ENCODE measurements at places on chromosomes 4 and X.

GRCh38 chr4:2305766-2306501 is 44.0 kb upstream of the MXD4 start:
- no peak for DNase-seq

GRCh38 chr4:2413821-2414610 is 4.4 kb downstream of the ZFYVE28 start:
- no peak for DNase-seq

GRCh38 chrX:14347523-14347922 is 181.8 kb upstream of the GLRA2 start:
- DNase-seq, result no peak

GRCh38 chrX:7399373-7399772 is 251.4 kb upstream of the PUDP start:
- DNase-seq, result no peak

DNA sequence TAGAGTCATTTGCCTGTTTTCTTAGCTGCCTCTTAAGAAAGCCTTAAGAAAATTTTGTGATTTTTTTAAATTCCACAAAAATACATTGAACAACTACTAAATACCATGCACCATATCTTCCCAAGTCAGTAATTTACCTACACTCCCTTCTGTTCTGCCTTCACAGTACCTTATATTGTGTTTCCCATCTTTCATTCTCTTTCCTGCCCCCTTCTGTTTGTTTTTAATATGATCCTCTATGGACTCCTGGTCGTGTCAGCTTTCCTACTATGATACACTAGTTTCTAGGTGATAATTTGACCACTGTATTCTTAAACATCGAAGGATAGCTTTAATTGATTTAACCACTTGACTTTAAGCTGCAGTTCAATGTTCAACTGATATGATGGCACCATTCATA is 297.7 kb upstream of the HAND2 start:
- DNase-seq, result no peak

- DNase-seq, result no peak
These were observed 4.3 kb upstream of the FGG start for GRCh38 chr4:154616731-154617130.

DNA sequence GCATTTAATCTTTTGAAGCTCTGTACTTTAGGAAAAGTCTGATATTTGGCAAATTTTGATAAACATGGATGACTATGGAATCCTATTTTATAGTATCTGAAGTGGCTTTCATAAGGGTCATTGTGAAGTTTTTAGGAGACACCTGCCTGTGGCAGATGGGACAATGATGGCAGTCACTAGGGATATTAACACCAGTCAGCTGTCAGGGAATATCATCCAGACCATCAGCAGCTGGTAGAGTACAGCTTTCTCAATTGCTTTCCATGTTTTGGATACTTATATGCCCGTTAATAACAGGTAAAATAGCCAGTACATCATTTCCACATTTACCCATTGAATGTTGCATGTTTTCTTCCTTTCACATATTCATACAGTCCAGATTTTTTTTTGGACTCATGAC is 39.1 kb downstream of the NPNT start:
- DNase-seq, result no peak

DNA sequence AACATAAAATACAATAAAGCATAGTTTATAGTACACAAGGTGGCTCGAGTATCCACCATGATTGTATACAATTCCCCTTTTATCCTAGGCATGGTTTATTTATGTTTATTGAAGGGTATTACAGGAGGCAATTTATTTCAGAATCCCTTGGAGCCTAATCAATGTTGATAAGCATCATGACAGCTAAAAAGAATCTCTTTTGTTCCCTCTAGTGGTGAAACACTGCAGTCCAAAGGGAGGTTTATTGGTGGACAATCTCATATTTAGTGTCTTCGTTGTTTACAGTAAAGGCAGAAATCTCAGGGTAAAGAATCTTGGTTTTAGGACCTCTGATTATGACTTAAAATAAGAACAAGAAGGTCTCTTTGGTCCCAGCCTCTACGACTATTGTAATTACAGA is 1712.5 kb downstream of the C4orf33 start:
- no peak for DNase-seq

DNA sequence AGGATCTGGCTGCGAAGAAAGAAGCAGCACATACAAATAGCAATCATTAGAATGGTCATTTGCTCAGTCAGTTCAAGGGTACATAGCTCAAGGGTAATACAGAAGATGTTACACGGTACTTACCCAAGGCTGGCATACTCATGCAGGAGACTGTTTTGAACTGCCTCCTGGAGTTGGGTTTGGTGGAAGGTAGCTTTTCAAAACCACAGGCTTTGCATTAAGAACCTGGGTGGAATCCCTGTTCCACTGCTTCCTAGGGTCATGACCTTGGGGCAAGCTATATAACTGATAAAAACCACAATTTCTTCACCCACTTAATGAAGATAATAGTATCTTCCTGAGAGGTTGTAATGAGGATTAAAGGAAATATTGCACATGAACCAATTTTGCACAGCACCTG is 36.5 kb downstream of the TBC1D9 start:
- no peak for DNase-seq

DNA sequence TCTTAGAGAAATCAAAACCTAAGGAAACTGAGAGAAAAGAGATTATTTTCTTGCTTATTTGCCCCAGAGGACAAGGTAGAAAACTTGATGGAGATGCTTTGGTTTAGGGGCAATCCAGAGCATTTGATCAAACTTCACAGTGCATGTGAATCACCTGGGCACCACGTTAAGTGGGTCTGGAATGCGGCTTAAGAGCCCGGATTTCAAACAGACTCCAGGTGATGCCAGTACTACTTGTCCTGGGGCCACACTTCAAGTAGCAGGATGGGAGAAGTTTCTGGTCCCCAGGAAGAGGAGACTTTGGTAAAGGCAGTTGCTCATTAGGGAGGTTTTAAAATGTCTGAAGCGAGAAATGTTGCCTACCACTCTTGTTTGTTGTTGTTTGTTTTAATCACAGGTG is 51.8 kb downstream of the PHOX2B start:
- DNase-seq, result no peak

DNA sequence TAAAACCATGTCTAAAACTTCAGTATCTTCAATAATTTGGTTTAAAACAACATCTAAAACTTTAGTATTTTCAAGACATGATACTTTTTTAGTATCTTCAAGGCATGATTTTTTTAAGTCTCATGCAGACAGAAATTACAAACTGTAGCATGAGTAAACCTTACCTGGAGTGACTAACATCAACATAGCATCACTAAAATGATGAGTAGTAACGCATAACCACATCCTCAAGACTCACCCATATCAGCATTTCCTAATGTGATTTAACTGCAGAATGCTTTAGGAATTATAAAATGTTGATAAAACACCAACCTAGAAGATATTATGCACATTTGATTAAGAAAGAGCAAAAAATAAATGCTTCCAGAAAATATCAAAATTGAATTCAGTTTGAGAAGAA is 19.7 kb upstream of the EDNRA start:
- DNase-seq, result no peak

DNA sequence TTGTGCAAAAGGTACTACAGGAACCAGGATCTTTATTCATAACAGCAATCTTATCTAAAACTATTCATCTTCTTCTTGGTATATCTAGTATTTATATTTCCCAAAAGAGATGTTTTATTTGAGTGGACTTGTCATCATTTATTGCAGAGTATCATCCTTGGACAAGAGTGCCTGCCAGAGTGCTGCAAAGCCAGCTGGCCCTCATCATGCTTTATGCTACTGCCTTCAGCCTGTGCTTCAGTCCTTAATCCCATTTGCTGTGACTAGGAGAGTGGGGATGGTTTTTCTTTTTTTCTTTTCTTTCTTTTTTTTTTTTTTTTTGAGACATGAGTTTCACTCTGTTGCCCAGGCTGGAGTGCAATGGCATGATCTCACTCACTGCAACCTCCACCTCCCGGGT is 33.5 kb upstream of the ELF2 start:
- DNase-seq, result no peak

DNA sequence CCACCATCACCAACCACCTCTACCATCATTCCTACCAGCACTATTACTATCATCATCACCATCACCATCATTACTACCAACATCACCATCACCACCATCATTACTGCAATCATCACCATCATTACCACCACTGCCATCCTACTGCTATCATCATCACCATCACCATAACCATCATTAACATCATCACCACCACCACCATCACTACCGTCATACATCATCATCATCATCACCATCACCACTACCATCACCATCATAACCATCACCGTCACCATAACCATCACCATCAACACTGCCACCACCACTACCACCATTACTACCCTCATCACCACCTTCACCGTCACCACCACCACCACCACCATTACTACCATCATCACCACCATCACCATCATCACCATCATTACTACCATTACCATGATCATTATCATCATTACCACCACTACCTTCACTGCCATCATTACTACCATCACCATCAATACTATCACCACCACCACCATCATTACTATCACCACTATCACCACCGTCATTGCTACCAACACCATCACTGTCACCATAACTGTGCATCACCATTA is 71.8 kb downstream of the PSAPL1 start:
- no peak for DNase-seq

DNA sequence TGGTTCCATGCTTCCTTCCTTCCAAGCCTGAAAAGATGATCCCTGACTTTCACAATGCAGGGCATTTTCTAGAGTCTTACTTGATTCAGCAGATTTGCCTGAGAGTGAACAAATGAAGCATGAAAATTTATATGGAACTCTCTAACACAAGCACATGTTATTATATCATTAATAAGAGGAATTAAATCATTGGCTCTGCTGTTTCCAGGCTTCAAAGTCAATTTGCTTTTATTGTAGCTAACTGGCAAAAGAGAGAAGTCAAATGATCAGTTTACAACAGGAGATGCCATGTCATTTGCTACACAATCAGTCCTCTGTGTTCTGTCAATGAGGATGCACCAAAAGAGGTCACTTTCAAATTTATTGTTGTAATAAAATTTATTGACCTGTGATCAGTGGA is 101.5 kb upstream of the UGT8 start:
- DNase-seq, result no peak

- no peak for DNase-seq
These were observed 120.3 kb downstream of the RASL11B start for GRCh38 chr4:52982255-52982945.

- DNase-seq, result no peak
These were observed 19.0 kb downstream of the GAB1 start for GRCh38 chr4:143355540-143356217.

DNA sequence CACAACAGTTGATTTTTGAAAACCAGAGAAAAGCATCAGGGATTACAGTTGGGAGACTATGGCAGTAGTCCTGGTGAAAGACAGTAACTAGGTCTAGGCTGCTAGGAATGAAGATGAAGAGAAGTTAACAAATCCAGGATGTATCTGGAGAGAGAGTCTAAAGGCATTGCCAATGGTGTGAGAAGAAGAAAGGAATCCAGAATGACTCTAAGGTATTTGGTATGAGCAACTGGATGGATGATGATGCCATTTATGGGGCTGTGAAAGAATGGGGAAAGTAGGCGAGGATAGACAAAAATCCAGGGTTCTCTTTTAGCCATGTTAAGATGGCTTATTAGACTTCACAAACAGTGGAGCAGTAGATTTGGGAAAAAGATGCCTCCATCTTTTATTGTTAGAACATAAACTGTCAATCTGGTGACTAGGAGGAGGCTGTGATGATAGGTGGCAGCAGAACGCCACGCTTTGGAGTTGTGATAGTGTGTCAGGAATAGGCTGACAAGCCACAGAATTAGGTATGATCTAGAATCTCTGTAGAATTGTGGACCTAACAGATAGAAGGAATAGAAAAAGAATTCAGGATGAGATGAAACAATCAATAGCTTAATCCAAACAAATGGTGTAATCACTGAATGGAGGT is 27.3 kb upstream of the JADE1 start:
- DNase-seq, result peak; percentile 66

- DNase-seq, result peak; percentile 31
These were observed 58.5 kb downstream of the TSC22D3 start for GRCh38 chrX:107716816-107717700.

DNA sequence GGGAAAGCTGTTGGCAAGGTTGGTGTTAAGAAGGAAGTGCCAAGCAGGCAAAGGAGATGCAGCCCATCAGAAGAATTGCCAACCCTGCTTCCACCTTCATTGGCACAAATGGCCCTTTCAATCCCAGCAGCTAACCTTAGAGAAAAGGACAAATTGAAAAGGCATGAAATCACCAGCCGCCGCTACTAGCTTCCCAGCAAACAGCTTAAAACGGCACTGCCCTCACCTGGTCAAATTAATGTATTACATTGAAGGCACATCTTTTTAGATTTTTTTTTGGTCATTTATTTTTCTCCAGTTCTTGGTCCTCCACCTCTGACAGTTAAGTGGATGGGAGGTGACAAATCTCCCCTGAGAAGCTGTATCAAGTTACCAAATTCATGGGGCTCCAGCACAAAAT is 51.0 kb upstream of the NHSL2 start:
- no peak for DNase-seq

- no peak for DNase-seq
These were observed 1020.5 kb upstream of the AGA start for GRCh38 chr4:178462710-178463109.

DNA sequence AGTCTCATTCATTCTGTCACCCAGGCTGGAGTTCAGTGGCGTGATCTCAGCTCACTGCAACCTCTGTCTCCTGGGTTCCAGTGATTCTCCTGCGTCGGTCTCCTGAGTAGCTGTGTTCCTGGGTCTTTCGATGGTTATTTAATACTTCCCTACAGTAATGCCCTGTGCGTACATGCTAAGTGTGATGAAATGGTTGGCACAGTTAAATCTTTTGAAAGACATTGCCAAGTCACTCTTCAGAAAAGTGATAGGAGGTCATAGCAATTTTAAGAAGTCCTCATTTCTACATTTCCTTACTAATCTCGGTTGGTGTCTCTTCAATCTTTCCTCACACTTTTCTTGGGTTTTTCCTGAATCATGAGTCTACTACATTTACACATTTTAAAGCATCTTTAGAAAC is 14.4 kb downstream of the HTT-AS start:
- no peak for DNase-seq

GRCh38 chr4:33467291-33467690 is 2747.1 kb downstream of the PCDH7 start:
- no peak for DNase-seq

GRCh38 chr4:147933316-147933715 is 201.4 kb downstream of the ARHGAP10 start:
- no peak for DNase-seq

DNA sequence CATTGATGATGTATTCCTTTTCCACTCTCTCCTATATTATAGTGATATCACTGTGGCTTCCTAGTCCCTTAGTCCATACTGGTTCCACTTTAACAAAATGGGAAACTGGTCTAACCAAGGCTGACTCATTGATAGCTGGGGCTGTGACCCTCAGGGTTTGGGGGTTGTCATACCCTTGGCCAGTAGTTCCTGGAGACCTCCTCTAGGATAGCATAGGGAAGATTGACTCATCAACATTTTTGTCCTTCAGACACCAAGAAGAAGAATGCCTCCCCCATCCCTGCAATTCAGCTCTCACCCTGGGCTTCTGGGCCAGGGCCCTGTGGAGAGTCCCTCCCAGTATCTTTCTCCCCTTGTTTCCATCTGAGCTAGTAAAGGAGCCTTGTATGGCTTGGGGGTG is 68.8 kb upstream of the PRPS1 start:
- no peak for DNase-seq

- DNase-seq, result no peak
These were observed 28.3 kb downstream of the ZFYVE28 start for GRCh38 chr4:2390146-2390545.

GRCh38 chr4:108058685-108059440 is 69.2 kb downstream of the HADH start:
- no peak for DNase-seq

Data from amygdala (tissue), 56 donors.